ENCODE measurements at places on chromosomes 7 and 10.
A peak's percentile ranks its signal among the peaks of the same experiment; 100 is the strongest.

DNA sequence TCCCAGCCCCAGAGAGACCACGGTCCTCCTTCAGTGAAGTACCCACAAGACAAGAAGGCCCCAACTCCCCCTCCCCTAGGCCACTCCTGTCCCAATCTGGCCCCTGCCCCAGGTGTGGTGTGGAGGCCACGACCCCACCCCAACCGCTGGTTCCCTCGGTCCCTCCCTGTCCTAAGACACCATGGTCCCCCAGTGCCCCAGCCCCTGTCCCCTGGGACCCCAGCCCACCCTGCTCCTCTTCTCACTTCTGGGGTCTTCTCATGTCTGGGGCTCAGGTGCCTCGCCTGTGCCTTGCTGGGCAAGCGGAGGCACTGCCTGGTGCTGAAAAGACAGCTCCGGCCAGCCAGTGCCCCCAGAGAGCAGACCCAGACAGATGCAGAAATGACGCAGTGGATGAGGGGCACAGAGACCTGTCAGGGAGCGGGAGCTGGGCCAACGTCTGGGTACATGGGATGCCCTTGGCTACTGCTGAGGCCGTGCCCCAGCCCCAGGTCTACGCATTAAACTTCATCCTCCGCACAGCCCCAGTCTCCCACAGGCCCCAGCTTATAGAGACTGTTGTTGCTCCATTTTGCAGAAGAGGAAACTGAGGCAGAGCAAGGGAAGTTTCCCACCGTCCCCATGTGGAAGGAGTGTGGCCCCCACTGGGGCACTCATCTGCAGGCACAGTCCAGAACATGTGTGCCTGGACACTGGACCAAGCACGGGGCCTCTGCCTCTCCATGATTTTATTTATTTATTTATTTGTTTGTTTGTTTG, 14.8 kb downstream of the GRIFIN start:
- peak; percentile 83 for DNase-seq

DNA sequence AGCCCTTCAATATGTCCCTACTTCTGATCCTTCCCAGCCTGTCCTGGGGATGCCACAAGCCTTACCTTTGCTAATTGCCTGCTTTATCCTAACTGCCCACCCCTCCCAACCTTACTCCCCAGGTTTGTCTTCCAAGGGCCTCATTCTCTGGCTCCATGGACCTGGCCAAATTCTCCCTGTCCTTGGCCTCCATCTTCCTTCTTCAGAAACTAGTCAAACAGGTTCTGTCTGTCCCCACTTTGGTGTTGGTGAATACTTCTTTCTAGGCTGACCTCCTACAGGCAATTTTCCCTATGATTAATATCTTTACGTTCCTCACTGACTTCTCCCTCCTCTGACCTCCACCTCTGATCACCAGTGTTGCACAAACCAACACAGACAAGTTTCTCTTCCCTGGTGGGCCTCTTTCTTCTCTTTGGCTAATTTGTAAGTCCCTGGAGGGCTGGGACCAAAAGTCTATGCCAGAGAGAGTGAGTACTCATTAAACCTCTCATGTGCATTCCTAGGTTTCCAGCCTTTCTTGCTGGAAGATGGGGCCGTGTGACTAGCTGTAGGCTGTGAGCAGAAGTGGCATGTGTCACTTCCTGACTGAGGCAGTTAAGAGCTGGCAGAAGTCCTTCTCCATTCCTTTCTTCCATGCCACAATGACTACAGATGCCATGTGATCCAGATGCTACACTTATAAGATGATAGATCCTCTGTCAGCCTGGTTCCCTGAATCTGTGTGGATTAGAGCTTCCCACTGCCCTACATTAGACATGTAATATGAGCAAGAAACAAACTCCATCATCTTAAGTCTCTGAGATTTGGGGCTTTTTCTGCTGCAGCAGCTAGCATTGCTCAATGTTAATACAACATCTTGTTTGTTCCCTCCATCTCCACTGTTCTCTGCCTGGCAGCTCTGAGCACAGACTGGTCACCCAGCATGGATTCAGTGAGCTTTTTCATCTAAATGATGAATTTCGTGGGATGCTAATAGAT, 382.7 kb downstream of the RPS24 start:
- DNase-seq, result no peak

DNA sequence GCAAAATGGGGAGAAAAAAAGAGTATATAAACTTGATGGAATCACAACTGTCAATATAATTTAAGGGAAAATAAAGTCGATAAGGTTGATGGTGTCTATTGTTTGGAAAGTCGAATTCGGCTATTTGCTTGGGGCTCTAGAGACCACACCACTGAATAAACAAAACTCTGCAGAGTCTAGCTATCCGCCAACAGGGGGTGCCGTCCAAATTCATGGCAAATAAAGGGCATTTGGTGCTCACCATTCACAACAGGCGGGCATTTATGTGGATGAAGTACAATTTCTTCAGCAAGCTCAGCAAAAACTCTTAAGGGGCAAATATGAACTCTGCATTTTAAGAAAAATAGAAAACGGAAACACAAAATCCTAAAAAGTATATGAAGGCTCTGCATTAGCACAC, 23.3 kb downstream of the CD36 start:
- peak; percentile 43 for DNase-seq

GRCh38 chr7:73435471-73436009, 2.0 kb downstream of the FZD9 start:
- DNase-seq, result no peak

- no peak for DNase-seq
Measured at GRCh38 chr7:140607441-140607989, 33.1 kb downstream of the DENND2A start.

GRCh38 chr10:87925570-87925969, 62.1 kb downstream of the PTEN start:
- DNase-seq, result peak; percentile 12

DNA sequence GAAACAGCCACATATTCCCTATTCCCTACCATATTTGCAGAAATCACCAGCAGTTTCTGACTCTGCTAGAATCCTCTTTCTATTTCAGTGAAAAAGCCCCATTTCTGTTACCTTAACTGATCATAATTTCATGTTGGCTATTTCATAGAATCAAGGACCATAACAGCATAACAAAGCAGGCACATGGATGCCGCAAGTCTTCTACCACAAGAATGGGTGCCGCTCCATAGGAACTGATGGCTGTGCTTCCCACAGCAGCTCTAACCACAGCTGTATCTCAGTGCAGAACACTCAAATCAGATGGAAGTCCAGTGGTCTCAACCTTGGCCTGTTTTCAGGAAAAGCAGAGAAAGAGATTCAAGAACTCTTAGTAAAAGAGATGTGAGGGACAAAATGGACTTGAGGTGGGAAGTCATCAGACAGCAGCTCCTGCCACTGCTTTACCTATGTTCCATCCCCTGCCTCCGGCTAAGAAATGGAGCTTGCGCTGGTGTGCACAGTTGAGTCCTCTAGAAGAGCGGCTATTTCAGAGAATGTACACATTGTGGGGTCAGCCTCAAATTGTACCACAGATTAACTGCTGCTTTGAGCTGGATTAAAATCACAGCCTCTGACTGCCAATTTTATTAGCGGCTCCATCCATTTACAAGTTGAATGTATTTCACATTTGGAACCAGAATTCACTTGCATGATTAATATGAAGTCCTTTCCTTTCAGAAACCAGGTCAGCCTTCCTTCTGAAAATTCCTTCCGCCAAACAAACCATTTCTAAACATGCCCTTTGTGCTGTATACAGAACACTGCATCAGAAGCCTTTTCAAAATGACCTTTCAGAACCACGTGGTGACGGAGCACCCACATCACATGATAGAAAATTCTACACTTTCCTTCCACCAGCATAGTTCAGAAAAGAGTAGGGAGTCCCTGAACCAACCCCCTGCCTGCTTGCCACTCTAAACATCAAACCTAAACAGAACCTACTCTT, 7.7 kb downstream of the PTPRN2 start:
- DNase-seq, result no peak

GRCh38 chr7:14095233-14095950, 105.9 kb upstream of the ETV1 start:
- no peak for DNase-seq

DNA sequence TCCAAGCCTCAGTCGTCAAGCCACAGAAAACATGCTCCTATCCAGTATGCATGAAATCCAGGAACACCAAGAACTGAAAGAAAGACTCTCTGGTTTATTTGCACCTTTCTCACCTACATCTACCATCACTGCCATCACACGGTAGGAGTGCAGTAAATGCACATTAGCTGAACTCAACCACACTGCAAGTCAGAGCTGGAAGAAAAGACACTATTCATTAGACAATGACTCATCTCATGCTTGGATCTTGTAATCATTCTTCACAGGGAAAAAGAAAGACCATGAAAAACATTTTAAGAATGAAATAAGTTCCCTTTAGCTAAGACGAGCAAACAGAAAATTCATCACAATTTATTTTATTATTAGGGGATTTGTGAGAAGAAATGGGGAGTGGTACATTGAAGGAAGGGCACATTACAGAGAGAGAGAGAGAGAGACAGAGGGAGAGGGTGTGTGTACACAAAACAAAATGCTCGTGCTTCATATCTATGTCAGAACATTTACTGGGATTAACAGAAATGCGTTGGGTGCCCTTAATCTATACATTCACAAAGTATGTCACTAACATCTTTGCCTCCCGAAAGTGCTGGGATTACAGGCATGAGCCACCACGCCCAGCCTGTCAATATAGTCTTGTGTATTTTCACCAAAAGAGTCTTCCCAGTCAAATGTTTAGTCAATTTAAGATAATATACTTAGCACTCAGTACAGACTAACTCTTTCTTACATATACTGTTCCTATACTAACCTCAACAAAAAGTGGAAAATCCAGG, 324.9 kb downstream of the PARD3 start:
- DNase-seq, result no peak

GRCh38 chr10:60549686-60550085, 160.0 kb upstream of the ANK3 start:
- peak; percentile 23 for DNase-seq

DNA sequence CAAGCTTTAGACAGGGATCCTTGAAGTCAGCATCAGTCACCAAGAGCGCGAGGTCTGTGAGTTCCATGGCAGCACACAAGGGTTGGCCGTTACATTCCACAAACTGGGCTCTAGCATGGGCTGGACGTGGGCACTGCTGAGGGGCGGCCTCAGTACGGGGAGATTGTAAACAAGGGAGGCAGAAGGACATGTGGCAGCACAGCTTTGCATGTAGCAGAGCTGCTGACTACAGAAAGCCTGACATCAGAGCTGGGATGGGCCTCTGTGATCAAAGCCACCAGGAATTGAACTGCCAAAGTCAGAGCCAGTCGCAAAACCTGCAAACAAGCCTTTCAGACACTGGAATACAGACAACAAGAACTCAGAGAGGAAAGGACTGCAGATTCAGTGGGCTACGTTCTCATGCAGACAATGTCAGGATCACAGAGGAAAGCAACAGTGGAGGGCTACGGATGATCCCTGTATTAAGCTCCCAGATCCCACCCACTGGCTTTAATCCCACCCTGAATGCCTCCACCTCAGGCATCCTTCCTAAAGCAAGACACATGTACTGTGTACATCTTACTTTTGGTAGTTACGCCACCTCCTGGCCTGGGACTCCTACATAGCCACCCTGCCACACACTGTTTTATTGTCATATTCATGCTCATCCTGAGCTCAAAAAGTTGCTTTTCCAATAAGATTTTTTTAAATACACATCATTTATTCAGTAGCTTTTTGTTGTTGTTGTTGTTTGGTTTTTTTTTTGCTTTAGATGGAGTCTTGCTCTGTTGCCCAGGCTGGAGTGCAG, 291.1 kb upstream of the IMMP2L start:
- no peak for DNase-seq

DNA sequence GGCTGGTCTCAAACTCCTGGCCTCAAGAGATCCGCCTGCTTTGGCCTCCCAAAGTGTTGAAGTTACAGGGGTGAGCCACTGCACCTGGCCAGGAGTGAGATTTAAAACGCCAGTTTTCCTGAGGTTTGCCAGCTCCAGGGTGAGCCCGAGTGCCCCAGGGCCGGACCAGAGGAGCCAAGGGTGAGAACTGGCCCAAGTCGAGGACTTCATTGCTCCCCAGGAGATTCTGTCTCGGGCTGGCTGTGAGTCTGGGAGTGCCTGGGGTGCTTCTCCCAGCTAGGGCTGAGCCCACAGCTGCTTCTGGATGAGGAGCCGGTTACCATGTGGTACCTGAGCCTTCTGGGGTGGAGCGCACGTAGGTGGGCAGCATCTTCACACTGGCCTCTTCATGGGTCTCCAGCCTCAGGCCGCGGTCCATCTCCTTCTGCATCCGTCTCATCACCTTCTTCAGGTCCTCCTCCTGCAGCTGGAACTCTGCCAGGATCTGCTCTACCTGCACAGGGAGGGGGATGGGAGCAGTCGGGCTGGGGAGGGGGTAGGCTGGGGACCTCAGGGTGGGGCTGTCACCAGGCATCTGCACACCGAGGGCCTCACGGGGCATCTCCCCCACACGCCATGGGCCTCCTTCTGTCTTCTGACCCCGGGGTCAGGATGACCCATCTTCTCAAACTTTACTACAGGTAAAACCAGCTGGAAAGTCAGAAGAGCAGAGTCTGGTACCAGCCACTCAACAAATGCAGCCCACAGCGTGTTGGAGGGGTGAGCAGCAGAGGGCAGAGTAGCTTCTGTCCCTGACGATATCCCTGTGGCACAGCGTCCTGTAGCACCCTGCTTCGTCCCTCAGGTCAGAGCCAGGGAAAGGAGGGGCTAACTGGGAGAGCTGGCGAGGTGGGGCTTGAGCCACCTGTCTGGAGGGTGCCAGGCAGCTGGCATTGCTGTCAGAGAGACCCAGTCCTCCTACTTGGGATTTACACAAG, 12.1 kb upstream of the MYL7 start:
- no peak for DNase-seq

GRCh38 chr10:5938291-5938690, 39.1 kb downstream of the IL15RA start:
- no peak for DNase-seq

GRCh38 chr10:77168161-77168560, 469.4 kb downstream of the KCNMA1 start:
- DNase-seq, result no peak

DNA sequence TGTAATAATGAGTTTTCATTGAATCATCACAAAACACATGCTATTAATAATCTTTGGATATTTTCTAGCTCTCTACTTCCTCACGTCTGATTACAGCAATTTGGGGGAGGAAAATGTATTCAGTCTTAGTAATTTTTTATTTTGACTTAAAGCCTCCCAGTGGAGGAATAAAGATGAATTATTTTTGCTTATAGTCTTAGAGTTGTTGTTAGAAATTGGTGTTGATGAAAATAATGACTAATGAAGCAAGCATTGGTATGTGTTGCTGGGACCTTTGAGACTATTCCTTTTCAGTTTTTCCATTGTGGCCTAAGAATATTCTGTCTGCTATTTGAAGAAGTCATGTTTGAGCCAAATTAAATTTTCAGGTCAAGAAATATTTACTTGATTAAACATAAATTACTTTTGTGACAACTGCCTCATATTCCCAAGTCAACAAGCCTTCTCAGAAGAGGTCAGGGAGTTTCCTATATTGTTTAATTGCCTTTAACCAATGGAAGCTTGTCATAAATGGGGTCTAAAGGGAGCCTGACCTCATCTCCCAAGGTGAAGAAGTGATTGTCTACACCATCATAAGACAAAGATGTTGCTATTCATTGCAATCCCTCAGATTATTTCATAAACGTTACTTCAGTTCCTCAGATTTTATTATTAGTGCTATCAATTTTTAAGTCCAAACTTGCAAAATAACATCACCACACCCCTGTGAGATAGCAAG, 90.0 kb downstream of the ST7 start:
- DNase-seq, result no peak

Measured in iPS-NIHi11 (cell line).